ENCODE measurements at places on chromosomes 3 and 15.

GRCh38 chr3:81214631-81215030 is 546.8 kb downstream of the GBE1 start:
- DNase-seq, result no peak

- DNase-seq, result no peak
Observed at GRCh38 chr15:51849860-51850259, 20.4 kb downstream of the TMOD3 start.

GRCh38 chr15:37134699-37135131 is 34.4 kb upstream of the MEIS2 start:
- DNase-seq, result no peak

GRCh38 chr3:127734754-127735473 is 62.2 kb downstream of the ABTB1 start:
- no peak for DNase-seq

Measured in activated naive CD8-positive, alpha-beta T cell treated with anti-CD3 and anti-CD28 coated beads, Interleukin-2, amount 50 U/mL, for 24 hours (primary cell).